ENCODE measurements at places on chromosomes 13 and 19. TPM values are rescaled to one million over a fixed set of nuclear protein-coding genes. Genes with fewer than 3 reads are reported as not detected.

GRCh38 chr13:29562786-29563438 is 32.6 kb downstream of the SLC7A1 start:
- no peak for DNase-seq
- no peaks in the 10 kb centered on the region for H3K4me1 ChIP-seq
- H3K27ac ChIP-seq = no peak overlapping the region
- no peak overlapping the region for H3K4me3 ChIP-seq
- no peaks in the 10 kb centered on the region for H3K27me3 ChIP-seq
- H3K36me3 ChIP-seq = no peaks in the 10 kb centered on the region

GRCh38 chr13:62176051-62176450 is 760.4 kb upstream of the PCDH20 start:
- H3K36me3 ChIP-seq = no peaks in the 10 kb centered on the region
- no peaks in the 10 kb centered on the region for H3K27me3 ChIP-seq
- DNase-seq = no peak
- no peak overlapping the region for H3K27ac ChIP-seq
- H3K4me3 ChIP-seq = no peak overlapping the region

DNA sequence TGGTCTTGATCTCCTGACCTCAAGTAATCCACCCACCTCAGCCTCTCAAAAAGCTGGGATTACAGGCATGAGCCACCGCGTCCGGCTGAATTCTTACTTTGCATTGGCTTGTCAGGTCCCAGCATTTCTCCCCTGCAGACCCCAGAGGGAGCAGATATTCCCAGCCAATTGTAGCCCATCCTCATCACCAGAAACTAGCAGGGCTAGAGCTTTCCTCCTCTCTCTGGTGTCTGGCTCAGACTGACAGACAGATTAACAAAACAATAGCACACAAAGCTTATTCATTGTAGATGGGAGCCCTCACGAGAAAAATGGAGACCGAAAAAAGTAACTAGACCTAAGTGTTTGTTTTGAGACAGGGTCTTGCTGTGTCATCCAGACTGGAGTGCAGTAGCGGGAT is 7.5 kb upstream of the MPV17L2 start:
- H3K4me1 ChIP-seq = no peaks in the 10 kb centered on the region
- H3K4me3 ChIP-seq = no peak overlapping the region
- no peak for DNase-seq
- H3K27me3 ChIP-seq = no peaks in the 10 kb centered on the region
- H3K36me3 ChIP-seq = no peaks in the 10 kb centered on the region

- no peaks in the 10 kb centered on the region for H3K27me3 ChIP-seq
- H3K4me1 ChIP-seq = no peaks in the 10 kb centered on the region
- no peaks in the 10 kb centered on the region for H3K36me3 ChIP-seq
- peak within 1 kb of the TSS; percentile 52 for H3K4me3 ChIP-seq
- peak; percentile 71 for DNase-seq
Observed at GRCh38 chr19:38264486-38265212, at the start of gene SPINT2. Gene SPINT2, plus strand, starts transcription at chr19:38264573. Its CDS starts 320 bp downstream, at chr19:38264893.

DNA sequence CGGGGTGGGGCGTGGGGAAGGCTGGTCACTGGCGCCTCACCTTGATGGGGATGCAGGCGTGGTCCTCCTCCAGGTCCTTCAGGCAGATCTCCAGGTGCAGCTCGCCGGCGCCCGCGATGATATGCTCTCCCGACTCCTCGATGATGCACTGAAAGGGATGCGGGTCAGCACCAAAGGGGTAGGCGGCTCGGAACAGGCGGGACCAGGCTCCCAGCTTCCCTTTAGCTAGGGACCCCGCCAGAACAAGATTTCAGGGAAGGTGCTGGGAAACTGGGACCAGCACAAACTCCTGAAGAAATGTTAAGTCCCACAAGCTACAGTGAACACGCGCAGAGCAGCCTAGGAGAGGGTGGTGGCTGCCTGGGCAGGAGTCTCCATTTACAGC is 6.0 kb downstream of the EEF2 start:
- H3K36me3 ChIP-seq = peaks cover 72% of the 10 kb centered on the region
- no peak for DNase-seq
- no peak overlapping the region for H3K4me3 ChIP-seq
- no peaks in the 10 kb centered on the region for H3K27me3 ChIP-seq
- H3K27ac ChIP-seq = no peak overlapping the region
- H3K4me1 ChIP-seq = no peaks in the 10 kb centered on the region

- no peak overlapping the region for H3K27ac ChIP-seq
- no peaks in the 10 kb centered on the region for H3K36me3 ChIP-seq
Observed at GRCh38 chr13:91894316-91894715, 495.9 kb downstream of the GPC5 start.

GRCh38 chr13:37769078-37769477 is 100.5 kb downstream of the TRPC4 start:
- no peak for DNase-seq
- H3K36me3 ChIP-seq = no peaks in the 10 kb centered on the region
- no peaks in the 10 kb centered on the region for H3K27me3 ChIP-seq
- H3K4me3 ChIP-seq = no peak overlapping the region
- no peaks in the 10 kb centered on the region for H3K4me1 ChIP-seq
- H3K27ac ChIP-seq = no peak overlapping the region

DNA sequence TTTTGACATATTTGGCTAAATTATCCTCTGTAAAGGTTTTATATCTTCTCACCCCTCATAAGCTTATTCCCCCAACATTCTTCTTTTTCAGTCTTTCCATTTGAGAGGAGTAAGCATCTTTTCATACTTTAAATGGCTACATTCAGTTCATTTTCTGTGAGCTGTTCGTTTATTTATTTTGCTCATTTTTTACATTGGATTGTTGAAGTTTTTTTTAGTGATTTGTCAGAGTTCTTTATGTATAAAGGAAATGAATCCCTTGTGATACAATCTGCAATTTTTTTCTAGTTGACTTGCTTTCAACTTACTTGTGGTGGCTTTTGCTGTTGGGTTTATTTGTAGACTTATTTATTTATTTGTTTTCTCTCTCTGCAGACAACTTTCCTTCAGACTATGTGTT is 250.3 kb downstream of the DLEU7 start:
- H3K27me3 ChIP-seq = no peaks in the 10 kb centered on the region
- H3K36me3 ChIP-seq = no peaks in the 10 kb centered on the region
- DNase-seq = no peak
- H3K4me1 ChIP-seq = no peaks in the 10 kb centered on the region
- H3K4me3 ChIP-seq = no peak overlapping the region
- no peak overlapping the region for H3K27ac ChIP-seq

GRCh38 chr19:9586764-9587163 is 2.5 kb upstream of the ZNF121 start:
- DNase-seq = no peak
- H3K27ac ChIP-seq = no peak overlapping the region
- no peaks in the 10 kb centered on the region for H3K36me3 ChIP-seq
- no peak overlapping the region for H3K4me3 ChIP-seq

DNA sequence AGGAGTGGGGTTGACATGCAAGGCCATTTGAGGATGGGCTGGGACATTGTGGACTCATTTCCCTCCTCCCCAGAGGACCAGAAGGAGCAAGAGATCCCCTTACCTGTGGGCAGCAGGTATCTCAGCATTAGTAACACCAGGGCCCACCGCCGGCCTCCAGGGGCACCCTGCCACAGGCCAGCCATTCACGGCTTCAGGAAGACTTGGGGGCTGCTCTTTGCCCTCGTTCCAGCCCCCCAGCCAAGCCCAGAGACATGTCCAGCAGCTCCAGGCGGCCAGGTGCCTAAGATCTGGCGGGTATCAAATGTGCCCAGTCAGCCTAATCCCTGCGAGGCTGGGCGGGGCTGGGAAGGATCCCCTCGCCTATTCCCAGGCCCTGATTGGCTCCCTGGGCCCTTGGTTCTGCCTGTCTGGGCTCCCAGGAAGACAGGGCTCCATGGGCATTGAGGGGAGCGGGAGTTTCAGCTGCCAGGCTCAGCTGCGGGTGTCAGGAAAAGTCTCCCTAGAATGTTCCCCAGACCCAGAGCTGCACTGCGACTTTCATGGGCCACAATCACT is 21.3 kb upstream of the OR1M1 start:
- H3K27ac ChIP-seq = no peak overlapping the region
- no peak for DNase-seq
- H3K27me3 ChIP-seq = no peaks in the 10 kb centered on the region
- H3K4me1 ChIP-seq = no peaks in the 10 kb centered on the region
- no peak overlapping the region for H3K4me3 ChIP-seq
- no peaks in the 10 kb centered on the region for H3K36me3 ChIP-seq

DNA sequence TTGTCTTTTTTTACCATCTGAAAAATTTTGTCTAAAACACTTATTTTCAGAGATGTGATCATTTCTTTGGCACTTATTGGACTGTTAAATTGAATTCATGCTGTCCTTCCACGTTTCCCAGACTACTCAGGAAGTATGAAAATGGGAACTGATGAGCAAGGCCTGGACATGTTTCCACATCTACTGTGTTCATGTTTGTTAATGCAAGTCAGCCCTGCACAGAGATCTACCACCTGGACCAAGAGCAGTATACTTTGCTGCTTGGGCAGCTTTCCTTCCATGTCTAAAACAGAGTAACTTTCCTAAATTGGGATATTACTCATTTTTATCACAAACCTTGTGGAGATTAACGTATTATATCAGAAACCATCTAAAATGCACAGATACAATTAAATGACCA is 687.4 kb downstream of the DIAPH3 start:
- H3K27ac ChIP-seq = no peak overlapping the region
- H3K4me1 ChIP-seq = no peaks in the 10 kb centered on the region
- no peaks in the 10 kb centered on the region for H3K36me3 ChIP-seq

DNA sequence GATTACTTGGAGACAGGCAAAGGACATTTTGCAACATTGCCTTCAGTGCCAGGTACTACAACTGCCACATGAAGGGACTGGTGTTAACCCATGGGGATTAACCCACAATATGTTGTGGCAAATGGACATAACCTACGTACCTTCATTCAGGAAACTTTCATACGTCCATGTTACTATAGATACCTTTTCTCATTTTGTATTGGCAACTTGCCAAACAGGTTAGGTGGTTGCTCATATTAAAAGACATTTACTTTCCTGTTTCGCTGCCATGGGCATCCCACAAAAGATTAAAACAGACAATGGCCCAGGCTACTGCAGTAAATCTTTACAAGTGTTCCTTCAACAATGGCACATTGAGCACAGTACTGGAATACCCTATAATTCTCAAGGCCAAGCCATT is 925.3 kb downstream of the SLITRK6 start:
- H3K27ac ChIP-seq = no peak overlapping the region
- no peaks in the 10 kb centered on the region for H3K27me3 ChIP-seq
- H3K4me1 ChIP-seq = no peaks in the 10 kb centered on the region

DNA sequence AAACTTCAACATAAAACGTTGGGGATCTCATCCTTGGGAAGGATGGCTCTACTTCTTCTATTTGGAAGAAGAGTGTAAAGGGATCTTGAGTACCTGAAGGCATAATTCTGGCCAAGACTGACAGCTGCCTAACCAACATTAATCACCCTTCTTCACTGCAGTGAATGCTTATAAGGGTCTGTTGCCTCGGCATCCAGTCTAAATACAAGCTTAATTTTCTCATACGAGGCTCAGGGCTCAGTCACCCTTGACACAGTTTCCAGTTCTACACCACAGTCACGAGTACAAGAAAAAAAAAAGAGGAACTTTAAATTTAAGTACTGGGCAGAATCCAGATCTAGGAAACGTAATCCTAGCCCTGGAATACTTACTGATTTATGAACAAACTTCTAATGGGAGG is 9.0 kb downstream of the FPR3 start:
- H3K27me3 ChIP-seq = no peaks in the 10 kb centered on the region
- H3K4me3 ChIP-seq = no peak overlapping the region
- H3K4me1 ChIP-seq = no peaks in the 10 kb centered on the region
- H3K36me3 ChIP-seq = no peaks in the 10 kb centered on the region
- DNase-seq = no peak

- no peaks in the 10 kb centered on the region for H3K27me3 ChIP-seq
- no peak overlapping the region for H3K27ac ChIP-seq
- H3K36me3 ChIP-seq = no peaks in the 10 kb centered on the region
Observed at GRCh38 chr13:83935566-83935965, 53.3 kb upstream of the SLITRK1 start.

DNA sequence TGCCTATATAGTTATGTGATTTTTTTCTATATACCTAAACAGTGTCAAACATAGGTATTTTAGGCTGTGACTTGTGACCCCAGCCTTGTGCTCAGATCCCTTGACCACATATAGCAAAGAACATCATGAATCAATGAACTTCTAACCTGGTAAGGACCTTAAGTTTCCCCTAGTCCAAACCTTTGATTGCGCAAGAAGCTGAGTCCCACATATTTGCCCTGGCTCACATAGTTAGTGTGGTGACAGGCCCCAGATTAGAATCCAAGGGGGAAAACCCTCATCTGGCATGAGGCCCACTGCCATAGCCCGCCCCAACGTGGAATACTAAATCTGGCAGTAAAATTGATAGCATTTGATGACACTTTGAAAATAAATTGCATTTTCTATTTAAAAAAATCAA is 171.8 kb downstream of the MZT1 start:
- H3K27ac ChIP-seq = no peak overlapping the region
- no peak for DNase-seq
- H3K4me3 ChIP-seq = no peak overlapping the region
- no peaks in the 10 kb centered on the region for H3K4me1 ChIP-seq

DNA sequence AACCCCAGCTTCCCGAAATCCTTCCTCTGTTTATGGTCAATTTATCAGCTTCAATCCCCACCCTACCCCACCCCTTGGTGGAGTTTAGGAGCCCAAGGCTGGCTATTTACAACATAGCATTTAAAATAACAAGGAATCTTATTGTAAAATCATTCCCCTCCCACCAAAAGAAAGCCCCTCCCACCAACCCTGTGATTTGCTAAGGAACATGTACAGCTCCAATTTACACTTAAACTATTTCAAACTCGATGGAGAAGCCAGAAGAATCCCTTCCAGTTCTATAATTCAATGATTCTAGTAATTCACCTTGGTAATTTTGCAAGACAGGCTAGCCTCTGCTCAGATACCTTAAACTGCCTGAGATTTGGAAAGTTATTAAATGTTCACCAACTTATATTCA is 3.0 kb downstream of the LATS2 start:
- no peak overlapping the region for H3K4me3 ChIP-seq
- H3K27me3 ChIP-seq = no peaks in the 10 kb centered on the region
- no peak for DNase-seq
- H3K36me3 ChIP-seq = no peaks in the 10 kb centered on the region
- no peak overlapping the region for H3K27ac ChIP-seq
- no peaks in the 10 kb centered on the region for H3K4me1 ChIP-seq

DNA sequence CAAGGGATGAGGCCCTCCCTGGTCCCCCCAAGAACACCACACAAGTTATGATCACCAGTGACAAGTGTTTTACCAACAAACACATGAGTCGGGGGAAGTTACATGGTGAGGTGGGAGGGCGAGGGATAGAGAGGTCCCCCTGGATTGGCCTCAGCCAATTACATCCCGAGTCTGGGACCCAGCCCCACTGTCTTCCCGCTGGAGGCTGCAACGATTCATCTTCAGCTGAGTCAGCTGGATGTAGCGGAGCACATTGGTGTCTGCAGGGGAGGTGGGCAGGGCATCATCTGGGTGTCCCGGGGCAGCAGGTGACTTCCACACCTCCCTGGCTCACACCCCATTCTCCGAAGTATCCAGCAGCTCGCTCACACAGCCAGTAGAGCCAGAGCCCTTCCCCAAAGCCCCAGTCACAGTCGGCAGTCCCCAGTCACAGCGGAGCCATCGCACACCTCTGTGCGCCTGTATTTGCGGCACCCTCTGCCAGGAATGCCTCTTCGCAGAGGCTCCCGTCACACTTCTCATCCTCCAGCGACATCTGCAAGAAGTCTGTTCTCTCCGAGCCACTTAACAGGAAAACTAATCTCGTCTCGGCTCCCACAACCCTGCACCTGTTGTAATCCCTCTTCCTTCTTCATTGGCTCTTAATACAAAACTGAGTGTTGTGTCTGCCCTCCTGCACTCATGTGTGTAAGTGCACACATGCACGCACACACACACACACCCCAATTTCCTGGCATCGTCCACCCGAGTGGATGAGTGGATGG is 2.0 kb downstream of the TTC9B start:
- no peaks in the 10 kb centered on the region for H3K36me3 ChIP-seq
- H3K27ac ChIP-seq = no peak overlapping the region
- H3K4me3 ChIP-seq = no peak overlapping the region
- no peak for DNase-seq
- H3K4me1 ChIP-seq = no peaks in the 10 kb centered on the region
- H3K27me3 ChIP-seq = no peaks in the 10 kb centered on the region

Gene ZNF724
- 0.37 TPM for total RNA-seq

Gene TYROBP
- 24.7 TPM for total RNA-seq

Data from right lobe of liver (tissue), 6 donors.